AG09309 (cell line): ENCODE measurements at places on chromosomes 4 and X.

GRCh38 chr4:145804116-145804515, 124.2 kb downstream of the C4orf51 start:
- DNase-seq: peak; percentile 82

GRCh38 chrX:39227371-39227770, 426.1 kb downstream of the MID1IP1 start:
- no peak for DNase-seq

DNA sequence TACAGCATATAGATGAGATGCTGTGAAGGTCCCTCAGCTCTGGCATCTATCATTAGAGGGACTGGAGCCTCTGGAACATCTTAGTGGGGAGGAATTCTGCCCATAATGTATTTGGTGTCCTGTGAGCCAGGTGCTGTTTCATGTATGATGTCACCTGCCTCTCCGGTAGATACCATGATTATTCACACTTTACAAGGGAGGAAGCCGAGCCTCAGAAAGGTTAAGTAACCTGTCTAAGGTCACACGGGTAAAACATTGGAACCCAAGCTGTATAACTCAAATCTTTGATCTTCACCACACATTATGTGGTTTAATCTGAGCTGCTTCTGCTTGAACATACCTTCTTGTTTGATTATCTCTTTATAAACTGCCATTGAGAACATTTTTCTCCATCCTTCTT, 442.8 kb downstream of the BCOR start:
- no peak for DNase-seq

- DNase-seq: no peak
These were observed 132.1 kb upstream of the PCDH18 start for GRCh38 chr4:137664416-137664815.

DNA sequence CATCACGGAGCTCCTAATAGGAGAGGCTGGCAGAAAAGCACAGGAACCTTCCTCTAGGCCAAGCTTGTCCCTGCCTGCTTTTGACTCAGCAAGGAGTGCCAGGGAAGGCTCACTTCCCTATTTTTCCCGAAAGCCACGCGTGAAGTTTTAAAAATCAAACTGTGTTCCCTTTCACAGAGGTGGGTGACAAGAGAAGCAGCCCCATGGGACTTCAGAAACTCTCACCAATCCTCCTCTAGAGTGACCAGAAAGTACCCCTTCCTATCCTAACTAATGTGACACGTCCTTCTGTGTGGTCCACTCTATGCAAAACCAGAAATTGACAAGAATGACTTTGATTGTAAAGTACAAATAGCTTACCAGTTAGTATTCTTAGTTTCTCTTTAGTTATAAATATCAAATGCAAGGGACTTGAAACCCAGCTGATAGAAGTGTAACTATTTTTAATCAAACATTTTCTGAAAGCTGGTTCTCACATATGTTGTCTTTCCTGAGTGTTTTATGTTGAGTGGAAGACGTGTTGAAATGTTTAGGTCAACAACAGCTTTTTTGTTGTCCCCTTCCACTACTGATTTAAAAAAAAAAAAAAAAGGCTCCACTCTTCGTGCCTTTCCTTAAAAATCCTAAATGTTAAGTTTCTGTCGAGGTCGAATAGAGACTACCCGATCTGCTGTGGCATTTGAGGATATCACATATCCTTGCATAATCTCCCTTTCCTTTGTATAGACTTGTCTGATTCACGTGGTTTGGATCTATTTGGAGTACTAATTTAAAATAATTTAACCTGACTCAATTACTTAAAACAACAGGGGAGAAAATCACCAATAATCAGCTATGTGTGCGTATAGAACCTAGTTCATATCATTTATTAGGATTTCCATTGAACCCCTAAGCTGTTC, 42.1 kb downstream of the NFKB1 start:
- no peak for DNase-seq

GRCh38 chr4:3863841-3864741, 97.9 kb downstream of the ADRA2C start:
- no peak for DNase-seq

GRCh38 chr4:182717788-182718583, 199.2 kb downstream of the DCTD start:
- no peak for DNase-seq

DNA sequence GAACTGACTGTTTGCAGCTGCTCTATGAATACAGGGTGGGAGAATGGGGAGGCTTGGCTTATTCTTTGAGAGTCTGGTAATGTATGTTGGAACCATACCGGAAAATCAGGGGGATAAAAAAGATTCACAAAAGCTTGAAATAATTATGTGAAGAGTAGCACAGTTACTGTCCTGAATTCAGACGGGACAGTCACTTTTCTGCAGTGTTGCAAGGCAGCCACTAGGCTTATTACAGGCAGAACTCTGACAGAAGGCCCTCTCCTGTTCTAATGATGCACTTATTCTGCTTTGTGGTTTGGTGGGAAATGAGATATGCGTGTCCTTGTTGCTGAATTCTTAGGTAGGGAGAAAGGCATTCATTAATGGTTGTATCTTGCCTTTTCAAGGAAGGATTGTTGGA, 37.2 kb downstream of the GUCY1B1 start:
- DNase-seq: no peak

DNA sequence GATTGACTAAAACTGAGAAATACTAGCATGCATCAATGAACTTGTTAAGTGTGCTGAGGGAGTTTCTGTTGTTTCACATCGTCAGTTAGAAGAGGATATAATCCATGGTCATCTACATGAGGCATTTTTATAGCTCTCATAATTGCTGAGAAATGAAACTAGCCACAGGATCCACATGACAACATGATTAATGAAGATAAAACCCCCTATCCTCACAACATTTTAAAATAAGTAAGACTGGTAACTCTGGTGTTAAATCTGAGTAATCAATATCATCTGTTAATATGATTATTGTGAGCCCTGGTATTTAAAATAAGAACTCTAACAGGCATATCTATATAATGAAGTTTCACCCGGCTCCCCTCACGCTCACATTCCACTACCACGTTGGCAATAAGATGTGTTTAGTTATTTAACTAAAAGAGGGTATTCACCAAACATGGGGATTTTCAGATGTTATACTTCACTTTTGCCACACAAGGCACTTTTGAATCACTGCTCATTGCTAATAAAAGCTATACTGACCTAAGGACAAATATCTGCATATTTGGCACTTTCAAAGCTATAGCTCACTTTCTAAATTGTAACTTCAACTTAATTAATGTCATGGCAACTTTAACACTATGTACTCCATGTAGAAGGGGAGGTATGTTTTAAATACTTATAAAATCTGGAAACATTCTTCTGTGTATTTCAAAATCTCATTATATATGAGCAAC, 6.7 kb downstream of the UNC5C start:
- DNase-seq: no peak

- DNase-seq: no peak
These were observed 42.1 kb downstream of the TEX13B start for GRCh38 chrX:107940095-107940494.

DNA sequence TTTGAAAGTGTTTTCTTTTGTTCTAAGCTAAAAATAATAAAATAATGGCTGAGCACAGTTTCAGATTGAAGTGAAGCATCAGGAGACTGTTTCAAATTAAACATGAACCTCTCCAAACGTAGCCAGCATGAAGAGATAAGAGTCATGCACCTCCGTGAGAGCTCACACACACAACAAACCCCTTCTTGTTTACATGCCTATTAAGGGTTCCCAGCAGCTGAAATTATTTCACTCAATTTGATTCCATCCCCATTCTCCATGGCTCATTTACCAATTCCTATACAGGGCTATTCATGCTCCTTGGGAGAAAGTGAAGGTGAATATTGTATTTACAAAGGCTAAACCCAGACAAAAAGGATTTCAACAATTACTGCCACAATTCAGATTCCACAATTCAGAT, 954.1 kb upstream of the INTU start:
- no peak for DNase-seq

DNA sequence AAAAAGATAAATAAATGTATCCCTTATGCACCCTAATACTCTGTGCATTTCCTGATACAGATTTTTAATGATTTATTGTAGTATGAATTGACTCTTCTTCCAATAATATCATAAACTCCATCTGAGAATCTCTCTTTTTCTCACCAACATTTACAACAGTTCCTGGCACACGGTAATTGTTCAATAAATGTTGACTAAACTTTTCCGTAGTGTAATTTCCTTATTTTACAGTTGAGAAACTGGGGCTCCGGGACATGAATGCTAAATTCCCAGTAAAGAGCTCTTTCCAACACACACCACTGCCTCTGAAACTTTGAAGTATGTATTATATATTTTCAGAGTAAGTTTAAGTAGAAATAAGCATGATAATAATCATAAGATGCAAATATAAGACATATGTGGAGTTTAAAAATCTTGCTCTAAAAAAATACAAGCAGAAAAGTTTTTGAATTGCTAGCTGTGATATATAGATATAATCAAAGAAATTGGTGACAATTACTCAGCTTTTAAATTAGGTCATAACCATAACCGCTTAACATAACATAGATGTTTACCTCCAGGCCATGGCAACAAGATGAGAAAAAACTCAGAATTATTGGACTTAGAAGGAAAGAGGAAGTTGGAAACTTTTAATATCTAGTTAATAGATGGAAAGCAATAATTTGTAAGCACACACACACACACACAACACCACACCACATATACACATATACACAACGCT, 28.2 kb upstream of the ANTXR2 start:
- DNase-seq: no peak

DNA sequence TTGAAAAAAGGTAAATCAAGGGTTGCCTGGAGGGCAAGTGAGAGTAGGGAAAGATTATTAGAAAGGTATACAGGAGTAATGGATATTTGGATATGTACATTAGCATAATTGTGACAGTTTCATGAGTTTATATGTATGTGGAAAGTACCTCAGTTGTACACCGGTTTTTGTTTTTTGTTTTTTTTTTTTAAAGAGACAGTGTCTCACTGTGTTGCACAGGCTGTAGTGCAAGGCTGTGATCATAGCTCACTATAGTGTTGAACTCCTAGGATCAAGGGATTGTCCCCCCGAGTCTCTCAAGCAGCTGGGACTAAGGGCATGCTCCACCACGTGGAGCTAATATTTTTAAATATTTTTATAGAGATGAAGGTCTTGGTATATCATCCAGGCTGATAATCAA, 15.3 kb upstream of the HPGD start:
- DNase-seq: no peak

DNA sequence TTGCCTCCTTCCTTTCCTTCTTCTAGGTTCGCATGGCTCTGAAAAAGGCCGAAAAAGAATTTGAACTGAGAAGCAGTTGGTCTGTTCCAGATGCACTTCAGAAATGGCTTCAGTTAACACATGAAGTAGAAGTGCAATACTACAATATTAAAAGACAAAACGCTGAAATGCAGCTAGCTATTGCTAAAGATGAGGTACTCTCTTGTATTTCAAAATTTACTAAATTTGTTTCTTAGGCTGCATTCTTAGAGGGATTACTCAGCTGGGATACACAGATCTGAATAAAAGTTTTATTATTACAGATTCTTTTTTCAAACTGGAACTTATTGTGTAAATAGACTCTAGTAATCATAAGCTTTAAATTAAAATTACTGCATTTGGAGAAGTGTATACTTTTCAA, 146.9 kb downstream of the STIM2 start:
- DNase-seq: peak; percentile 27

GRCh38 chr4:22850055-22850454, 157.3 kb downstream of the GBA3 start:
- no peak for DNase-seq

DNA sequence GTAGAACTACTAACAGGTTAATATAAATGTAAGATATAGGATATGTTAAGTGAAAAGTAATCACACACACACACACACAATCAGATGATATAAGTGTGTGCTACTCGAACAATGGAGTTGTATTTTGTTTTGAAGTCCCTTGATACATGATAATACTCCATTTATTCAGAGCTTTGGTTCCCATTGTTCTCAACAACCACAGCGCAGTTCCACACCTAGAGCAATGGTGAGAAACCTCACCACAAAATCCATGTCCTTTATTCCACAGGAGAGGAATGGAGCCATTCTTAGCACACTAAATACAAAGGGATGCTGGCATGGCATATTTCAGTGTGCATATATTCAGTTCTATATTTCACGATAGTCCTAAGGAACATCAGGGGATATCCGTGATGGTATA, 139.2 kb downstream of the PPP3CA start:
- DNase-seq: no peak

DNA sequence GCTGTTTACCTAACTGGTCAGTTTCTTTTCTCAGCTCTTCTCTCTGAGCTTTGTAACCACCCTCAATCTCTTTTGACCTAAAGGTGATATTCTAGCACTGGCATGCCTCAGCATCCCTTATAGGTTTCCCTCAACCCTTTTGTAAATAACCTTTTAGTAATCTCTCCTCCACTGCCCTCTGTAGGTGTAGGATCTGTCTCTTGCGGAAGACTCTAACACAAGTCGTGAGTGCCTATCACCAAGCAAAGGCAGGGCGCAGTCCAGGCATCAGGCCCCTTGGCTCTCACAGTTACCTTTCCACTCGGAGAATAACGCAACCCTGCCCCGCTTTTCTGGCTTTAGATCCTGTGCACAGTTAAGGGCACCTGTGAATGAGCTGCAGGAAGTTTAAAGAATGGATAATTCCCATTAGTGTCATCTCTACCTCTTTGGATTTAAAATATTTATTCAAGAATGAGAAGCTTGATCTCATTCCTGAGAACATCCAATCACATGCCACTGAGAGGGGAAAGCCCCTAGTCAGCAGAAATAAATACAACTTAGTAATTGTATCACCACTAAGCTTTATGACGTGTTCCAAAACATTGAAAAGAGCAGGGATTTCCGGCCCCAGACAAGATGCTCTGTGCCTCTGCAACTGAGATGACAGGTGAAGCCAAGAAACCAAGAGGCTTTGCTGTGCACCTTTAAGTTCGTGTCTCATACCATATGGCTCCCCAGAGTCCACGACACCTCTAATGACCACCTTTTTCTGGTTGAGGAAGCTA, 58.8 kb downstream of the SPINK2 start:
- DNase-seq: no peak

GRCh38 chrX:73581002-73581628, 18.1 kb downstream of the CHIC1 start:
- DNase-seq: no peak

DNA sequence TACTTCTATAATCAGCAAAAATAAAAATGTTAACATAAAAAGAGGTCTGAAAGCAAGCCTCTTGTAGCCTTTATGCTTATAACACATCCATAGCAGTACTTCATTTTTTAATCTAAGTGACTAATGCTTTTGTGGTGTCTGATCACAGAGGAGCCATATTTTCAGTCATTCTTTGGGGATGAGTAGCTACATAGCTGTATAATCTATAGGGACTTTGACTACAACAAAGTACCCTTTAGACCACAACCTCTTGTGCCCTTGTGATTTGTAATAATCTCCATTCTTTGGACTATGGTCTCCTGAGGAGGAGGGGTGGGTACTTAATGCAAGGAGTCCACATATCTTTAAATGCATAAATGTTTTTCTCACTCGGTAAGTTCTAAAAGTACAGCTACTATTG, 9.6 kb downstream of the DRP2 start:
- DNase-seq: no peak

DNA sequence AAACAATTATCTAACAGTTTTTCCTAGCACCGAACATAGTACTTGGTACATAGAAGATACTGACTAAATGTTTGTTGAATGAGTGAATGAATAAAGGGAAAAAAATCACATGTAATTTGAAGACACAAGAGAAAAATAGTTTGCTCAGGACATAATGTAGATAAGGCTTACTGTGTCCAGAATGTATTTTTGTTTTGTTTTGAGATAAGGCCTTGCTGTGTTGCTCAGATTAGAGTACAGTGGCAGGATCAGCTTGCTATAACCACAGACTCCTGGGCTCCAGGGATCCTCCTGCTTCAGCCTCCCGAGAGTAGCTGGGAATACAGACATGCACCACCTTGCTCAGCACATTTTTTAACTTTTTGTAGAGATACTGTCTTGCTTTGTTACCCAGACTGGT, 6.5 kb downstream of the FAM199X start:
- no peak for DNase-seq

GRCh38 chr4:62256479-62256878, 1056.4 kb downstream of the ADGRL3 start:
- no peak for DNase-seq
